ENCODE measurements at places on chromosomes 7 and 10. TPM values are rescaled to one million over a fixed set of nuclear protein-coding genes. Genes with fewer than 3 reads are reported as not detected.

Gene CDH23
- total RNA-seq = 22.6 TPM

Gene TCERG1L
- total RNA-seq = 8.5 TPM

DNA sequence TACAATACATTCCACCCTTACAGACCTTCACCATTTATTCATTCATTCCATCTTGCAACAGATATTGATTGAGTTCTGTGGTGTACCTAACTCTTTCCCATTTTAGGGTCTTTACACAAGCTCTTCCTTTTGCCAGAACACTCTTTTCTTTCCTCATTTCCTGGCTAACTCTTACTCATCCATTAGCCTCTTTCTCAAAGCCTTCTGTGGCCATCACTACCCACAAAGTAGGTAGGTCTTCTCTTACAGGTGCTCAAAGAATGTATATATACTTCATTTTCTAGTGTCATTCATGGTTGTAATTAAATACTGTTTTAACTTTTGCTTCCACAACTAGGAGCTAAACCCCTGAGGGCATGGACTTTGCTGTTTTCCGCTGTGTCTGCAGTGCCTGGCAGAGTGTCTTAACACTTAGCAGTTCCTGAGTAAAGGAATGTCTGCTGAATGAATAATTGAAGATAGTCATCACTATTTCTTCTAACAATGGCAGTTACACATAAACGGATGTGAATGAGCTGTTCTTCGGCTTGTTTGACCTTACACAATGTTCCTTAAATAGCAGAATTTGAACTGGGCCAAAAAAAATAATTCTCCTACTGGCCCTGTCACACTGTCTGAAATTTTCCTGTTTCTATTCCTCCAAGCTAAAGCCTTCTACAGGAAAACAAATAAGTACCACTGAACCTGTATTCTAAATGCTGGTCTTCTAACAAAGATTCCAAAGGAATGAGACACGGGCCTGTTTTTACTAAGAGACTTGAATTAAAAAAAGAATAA, 15.1 kb downstream of the BCAP29 start:
- DNase-seq = no peak

DNA sequence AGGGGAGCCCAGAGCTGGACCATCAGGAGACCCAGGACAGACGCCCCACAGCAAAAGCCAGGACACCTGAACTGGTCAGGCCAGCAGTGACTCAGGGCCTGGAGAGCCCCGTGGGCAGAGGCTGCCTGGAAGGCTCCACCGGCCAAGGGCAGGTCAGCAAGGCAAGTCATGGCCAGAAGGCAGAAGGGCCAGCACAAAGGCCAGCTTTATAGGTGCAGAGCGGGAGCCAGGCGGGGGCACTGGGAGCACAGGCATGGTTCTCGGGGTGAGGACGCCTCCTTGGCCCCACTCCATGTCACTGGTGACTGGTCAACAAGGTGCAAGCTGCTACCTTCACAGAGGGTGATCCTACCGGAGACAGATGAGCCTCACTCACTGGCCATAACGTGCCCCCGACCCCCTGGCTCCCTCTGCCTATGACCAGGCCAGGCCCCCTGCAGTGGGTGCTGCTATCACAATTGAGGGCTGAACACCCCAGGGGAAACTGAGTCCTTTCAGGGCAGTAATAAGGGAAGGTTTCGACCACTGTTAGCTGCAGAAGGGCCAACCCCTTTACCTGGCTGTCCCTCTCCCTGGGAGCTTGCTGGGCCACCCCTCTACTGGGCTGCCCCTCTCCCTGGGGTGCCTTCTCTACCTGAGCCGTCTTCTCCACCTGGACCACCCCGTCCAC, 317.4 kb downstream of the PTPRN2 start:
- DNase-seq = no peak

Gene SPDYE11
- total RNA-seq = 0.24 TPM

DNA sequence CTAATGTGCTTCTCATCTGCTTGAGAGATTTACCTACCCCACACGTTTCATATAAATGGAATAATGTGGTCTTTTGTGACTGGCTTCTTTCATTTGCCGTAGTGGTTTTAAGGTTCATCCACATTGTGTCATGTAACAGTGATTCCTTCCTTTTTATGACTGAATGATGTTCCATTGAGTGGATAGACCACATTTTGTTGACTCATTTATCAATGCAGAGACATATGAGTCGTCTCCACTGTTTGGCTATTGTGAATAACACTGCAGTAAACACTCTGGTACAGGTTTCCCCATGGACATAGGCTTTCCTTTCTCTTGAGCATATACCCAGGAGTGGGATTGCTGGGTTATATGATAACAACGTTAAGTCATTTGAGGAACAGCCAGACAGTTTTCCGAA, 2.0 kb upstream of the AOC1 start:
- DNase-seq = no peak

- no peak for DNase-seq
Observed at GRCh38 chr7:79400222-79400621, 53.2 kb downstream of the MAGI2 start.

DNA sequence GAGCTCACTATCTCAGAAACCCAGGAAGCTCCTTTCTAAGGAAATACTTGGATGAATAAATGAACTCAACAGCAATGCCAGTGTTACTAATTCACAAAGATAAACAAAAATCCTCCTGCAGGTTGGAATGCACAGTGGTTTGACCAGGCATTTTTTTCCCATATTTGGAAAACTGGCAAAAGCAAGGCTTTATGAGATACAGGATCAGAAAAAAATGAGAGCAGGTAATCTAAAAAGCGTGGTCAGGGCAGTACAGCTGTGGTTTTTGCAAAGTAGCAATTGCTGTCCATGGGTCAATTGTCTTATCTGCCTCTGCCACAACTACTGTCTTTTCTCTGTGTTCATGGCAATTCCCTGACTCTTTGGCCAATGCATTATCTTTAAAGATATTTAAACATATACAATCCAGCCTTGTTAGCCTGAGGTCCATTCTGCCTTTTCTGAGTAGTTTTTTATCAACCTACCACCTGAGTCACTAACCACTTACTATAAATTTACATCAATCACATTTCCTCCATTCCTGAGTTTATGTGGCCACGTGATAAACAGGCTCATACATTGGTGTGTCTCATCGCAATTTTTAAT, 564.5 kb upstream of the IGFBP3 start:
- no peak for DNase-seq

- no peak for DNase-seq
Observed at GRCh38 chr7:145876376-145876775, 240.2 kb upstream of the CNTNAP2 start.

DNA sequence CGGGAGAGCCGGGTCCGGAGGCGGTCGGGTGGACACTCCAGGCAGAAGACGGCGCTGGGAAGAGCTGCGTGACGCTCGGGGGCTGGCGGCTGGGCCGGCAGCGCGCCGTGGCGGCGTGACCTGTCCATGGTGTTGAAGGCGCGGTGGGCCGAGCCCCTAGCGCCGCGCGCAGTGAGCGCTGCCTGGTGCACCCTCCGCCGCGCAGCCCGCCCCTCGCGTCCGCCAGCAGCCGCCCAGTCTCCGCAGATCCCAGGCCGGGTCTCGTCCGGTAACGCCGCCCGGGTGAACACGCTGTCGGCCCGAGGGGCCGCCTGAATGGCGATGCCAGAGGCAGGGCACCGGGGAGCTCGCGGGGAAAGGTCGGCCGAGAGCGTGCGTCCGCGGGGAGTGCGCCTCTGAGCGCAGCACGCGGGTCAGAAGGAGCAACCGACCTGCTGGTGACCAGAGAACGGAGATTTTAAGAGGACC, 657 bp upstream of the TMEM178B start:
- peak; percentile 19 for DNase-seq

- DNase-seq = no peak
Observed at GRCh38 chr10:47425813-47426419, 41.8 kb upstream of the ZNF488 start.

DNA sequence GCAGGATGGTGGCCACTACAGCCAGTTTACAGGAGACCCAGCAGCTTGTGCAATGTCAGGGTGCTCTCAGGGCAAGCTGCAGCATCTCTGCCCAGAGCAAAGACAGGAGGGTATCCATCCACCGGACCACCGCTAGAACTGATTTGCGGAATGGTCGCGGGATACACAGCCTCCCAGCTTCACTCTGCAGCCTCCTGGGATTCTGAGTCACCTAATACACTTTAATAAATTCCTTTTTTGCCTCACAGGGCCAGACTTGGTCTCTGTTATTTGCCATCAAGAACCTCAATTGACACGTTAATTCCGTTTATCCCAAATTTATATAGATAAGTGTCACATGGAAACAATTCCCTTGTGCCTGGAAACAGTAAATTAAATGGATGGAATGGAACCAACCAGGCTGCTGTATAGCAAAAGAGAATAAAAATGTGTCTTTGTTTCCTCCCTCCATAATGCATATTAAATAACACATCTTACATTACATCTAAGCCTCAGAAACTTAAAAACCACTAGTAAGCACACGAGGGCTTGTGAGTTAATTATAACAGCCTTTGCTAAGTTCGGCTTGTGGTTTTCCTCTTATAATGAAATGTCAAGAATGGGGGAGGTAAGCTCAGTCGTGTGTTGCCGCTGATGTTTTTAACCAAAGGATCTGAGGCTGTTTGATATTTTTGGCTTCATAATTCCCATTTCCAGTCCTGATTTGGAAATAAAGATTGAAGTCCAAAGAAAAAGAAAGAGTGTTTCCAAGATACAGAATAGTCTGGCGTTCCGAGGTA, 52.1 kb downstream of the ADRB1 start:
- no peak for DNase-seq

Gene GRID1
- total RNA-seq = 34.8 TPM

Gene VWA2
- total RNA-seq = 2.2 TPM
